ENCODE measurements at places on chromosomes 16 and 17.

GRCh38 chr16:86502856-86503748, 7.2 kb upstream of the FOXF1 start:
- DNase-seq = no peak
- no peak overlapping the region for H3K4me3 ChIP-seq
- peaks cover 100% of the 10 kb centered on the region for H3K27me3 ChIP-seq
- no peaks in the 10 kb centered on the region for H3K36me3 ChIP-seq

GRCh38 chr16:19691161-19691711, 26.8 kb downstream of the KNOP1 start:
- peaks cover 5% of the 10 kb centered on the region for H3K4me1 ChIP-seq
- no peak overlapping the region for H3K27ac ChIP-seq
- no peak overlapping the region for H3K4me3 ChIP-seq

DNA sequence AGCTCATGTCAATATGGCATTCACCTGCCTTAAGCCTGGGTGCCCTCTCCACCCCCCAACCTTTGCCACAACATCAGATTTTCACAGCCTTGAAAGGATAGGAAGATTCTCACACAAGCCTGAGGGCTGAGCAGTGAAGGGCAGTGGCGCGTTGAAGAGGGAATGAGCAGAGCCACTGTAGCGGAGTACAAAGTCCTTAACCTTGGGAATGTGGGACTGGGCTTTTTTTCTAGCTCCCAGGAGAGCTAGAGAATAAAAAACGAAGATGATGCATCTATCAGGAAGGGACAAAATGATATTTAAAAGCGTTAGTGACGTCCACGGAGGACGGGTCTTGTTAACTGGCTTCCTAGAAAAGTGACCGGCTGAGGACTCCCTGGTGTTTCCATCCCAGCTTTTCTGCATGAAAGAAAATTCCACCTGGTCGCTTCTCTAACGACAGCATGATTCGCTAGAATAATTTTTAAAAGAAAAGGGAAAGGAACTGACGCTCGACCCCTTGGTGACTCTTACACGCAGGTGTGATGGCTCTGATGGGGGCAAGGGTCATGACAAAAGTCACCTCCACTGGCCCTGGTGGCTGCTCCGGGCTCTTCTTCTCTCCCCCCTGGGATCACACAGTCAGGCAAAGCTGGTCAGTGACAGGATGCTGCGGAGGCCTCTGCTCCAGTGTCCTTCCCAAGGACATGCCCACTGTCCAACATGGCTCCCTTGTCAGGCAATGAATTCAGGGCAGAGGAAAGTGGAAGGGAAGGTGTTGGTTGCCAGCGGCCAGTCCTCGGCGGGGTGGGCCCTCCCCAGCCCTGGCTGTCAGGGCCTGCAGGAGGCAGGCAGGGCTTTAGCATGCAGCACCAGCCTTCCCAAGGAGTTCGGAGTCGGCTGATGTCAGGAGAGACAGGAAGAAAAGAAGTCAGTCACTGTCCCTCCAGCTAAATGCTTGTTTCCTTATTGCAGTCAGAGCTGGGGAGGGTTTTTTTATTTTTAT, 58.4 kb upstream of the IRX3 start:
- H3K36me3 ChIP-seq = no peaks in the 10 kb centered on the region
- H3K4me1 ChIP-seq = peaks cover 11% of the 10 kb centered on the region

GRCh38 chr17:78598013-78598471, 20.8 kb upstream of the DNAH17 start:
- peaks cover 3% of the 10 kb centered on the region for H3K4me1 ChIP-seq
- no peaks in the 10 kb centered on the region for H3K36me3 ChIP-seq
- no peak for DNase-seq
- no peak overlapping the region for H3K27ac ChIP-seq
- H3K27me3 ChIP-seq = no peaks in the 10 kb centered on the region

DNA sequence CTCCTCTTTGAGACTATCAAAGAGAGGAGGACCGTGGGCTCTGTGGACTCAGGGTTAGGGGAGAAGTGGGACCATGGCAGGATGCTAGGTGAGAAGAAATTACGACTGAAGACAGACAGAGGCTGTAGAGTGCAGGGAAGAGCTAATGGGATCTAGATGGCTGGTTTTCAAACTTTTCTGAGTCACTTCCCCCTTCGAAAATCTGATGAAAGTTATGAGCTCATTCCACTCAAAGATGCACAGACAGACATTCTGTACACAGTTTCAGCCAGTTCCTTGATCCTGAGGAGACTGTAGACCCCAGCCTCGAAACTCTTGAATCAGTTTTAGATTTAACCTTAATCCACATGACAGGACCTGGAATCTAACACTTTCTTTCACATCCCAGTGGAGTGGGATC, 40.7 kb downstream of the RGS9 start:
- peaks cover 8% of the 10 kb centered on the region for H3K4me1 ChIP-seq
- no peak overlapping the region for H3K27ac ChIP-seq
- no peaks in the 10 kb centered on the region for H3K27me3 ChIP-seq
- DNase-seq = no peak

DNA sequence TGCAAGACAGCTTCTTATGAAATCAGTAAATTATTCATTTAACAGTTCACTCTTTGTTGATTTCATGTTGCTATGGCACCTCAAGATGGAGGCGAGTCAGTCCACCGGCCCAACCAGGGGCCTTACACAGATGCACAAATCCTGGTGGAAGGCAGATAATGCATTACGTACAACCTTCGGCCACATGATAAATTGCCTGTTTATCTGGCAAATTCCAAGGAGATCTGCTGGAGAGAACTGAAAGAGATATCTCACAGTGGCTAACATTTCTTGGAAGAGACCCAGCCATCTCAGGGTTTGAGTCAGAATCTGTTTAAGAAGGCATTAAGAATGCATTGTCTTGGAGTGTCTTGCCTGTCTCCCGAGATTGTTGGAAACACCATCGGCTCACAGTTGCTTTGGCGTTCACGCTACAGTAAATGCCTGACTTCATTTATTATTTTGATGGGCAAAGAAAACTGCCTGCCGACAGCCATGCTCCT, 225.6 kb downstream of the MSI2 start:
- no peaks in the 10 kb centered on the region for H3K36me3 ChIP-seq
- DNase-seq = no peak
- H3K27me3 ChIP-seq = no peaks in the 10 kb centered on the region
- H3K27ac ChIP-seq = no peak overlapping the region
- H3K4me1 ChIP-seq = peaks cover 11% of the 10 kb centered on the region

- H3K36me3 ChIP-seq = no peaks in the 10 kb centered on the region
- H3K27me3 ChIP-seq = peaks cover 10% of the 10 kb centered on the region
- H3K27ac ChIP-seq = no peak overlapping the region
- peaks cover 5% of the 10 kb centered on the region for H3K4me1 ChIP-seq
- H3K4me3 ChIP-seq = no peak overlapping the region
- no peak for DNase-seq
These were observed 1.5 kb upstream of the PPP1R1B start for GRCh38 chr17:39625198-39625785.

DNA sequence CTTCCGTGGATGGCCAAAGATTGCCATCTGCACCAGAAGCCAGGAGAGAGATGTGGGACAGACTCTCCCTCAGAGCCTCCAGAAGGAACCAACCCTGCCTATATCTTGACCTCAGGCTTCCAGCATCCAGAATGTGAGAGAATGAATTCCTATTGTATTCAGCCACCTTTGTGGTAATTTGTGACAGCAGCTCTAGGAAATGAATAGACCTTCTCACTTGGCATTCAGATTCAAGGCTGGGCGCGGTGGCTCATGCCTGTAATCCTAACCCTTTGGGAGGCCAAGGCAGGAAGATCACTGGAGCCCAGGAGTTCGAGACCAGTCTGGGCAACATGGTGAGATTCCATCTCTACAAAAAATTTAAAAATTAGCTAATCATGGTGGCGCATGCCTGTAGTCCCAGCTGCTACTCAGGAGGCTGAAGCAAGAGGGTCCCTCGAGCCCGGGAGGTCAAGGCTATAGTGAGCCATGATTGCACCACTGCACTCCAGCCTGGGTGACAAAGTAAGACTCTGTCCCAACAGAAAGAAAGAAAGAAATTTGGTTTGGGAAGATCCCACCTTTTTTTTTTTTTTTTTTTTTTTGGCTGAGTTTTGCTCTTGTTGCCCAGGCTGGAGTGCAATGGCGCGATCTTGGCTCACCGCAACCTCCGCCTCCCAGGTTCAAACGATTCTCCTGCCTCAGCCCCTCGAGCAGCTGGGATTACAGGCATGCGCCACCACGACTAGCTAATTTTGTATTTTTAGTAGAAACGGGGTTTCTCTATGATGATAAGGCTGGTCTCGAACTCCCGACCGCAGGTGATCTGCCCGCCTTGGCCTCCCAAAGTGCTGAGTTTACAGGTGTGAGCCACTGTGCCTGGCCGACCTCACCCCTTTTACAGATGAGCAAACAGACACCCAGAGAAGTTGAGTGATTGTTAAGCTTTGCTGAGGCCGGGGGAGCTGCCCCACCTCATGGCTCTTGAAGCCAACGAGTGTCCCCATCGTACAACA, 4.3 kb upstream of the CPSF4L start:
- H3K27ac ChIP-seq = no peak overlapping the region
- no peak for DNase-seq
- no peak overlapping the region for H3K4me3 ChIP-seq
- no peaks in the 10 kb centered on the region for H3K27me3 ChIP-seq

DNA sequence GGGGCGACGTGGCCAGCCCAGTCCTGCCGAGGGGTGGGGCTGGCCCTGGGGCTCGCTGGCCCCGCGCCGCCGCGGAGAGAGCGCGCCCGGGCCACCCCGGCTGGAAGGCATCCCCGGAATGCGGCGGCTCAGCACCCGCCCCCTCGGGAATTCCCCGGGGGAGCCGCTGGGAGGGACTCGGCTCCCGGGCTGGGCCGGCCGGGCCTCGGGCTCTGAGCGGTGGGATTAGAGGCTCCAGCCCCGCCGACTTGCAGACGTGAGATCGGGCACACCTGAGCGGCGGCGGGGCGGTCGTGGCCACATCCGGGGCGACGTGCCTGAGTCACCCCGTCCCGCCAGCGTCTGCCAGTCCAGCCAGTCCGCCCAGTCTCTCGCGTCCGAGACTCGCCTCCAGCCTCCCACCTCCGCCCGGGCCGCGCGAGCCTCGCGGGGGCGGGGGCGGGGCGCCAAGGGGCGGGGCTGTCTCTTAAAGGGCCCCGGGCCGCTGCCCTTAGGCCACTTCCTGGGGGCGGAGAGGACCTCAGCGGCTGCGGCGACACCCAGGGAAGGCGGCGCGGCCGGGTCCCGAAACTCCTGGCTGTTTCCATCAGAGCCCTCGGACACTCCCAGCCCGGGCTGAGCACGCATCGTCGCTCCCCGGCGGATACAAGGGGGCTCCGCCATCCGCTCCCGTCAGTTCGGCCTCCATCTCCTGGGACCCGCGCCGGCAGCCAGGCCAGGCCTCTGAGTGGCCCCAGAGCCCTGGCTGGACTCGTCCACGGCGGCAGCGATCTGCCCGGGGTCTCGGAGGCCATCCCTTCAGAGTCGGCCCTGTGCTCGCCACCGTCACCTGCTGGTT, at the start of gene KCTD11:
TSS of gene KCTD11 (plus strand) at position 498 of the 838 bp plus-strand sequence.
- H3K4me1 ChIP-seq = peaks cover 19% of the 10 kb centered on the region
- H3K4me3 ChIP-seq = peak within 1 kb of the TSS; percentile 81
- H3K27ac ChIP-seq = peak within 1 kb of the TSS; percentile 99
- H3K36me3 ChIP-seq = no peaks in the 10 kb centered on the region

DNA sequence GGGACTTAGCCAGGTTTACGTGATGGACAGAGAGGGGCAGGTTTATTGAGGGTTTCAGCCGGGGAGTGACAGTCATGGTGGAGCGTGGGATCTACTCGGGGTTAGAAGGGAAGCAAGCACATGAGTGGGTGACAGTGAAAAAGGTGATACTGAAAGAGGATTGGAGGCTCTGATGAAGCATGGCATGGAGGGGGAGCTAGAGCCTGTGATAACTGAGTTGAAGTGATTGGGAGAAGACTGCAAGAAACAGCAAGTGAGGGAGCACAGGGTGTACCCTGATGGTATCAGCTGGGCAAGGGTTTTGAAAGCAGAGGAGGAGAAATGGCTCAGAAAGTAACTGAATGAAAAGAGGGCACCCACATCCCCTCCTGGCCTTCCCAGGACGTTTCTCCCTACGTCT, 6.7 kb upstream of the KSR1 start:
- no peak overlapping the region for H3K4me3 ChIP-seq
- no peak overlapping the region for H3K27ac ChIP-seq
- H3K4me1 ChIP-seq = peaks cover 16% of the 10 kb centered on the region
- no peaks in the 10 kb centered on the region for H3K36me3 ChIP-seq
- H3K27me3 ChIP-seq = no peaks in the 10 kb centered on the region

DNA sequence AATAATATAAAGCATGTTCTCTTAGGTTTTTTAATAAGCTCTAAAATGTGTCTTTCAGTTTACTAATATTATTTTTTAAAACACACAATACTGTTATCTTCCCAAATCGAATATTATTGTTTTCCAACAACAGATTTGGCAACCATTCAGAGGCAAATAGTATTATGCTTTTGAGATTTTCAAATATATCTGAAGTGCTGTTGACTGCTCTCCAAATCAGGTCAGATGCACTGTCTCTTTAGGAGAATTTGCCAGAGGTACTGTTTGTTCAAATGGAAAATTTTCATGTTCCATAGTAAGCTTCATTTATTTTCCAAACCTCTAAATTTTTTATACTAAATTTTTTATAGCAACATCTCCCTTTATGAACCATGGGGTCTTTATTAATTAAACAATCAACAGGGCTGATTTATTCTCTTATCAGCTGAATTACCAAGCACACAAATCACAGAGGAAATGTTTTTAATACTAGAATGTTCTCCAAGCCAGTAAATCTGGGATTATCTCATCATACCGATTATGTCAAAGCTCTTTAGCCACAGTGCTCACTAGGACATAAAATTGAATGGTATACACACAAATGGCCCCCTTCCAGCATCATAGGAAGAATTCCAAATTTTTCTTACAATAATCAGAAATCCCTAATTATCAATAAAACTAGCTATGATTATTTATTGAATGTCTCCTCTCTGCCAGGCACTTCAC, 108.8 kb upstream of the HLF start:
- no peak overlapping the region for H3K27ac ChIP-seq
- H3K4me1 ChIP-seq = peaks cover 27% of the 10 kb centered on the region
- no peaks in the 10 kb centered on the region for H3K27me3 ChIP-seq
- no peaks in the 10 kb centered on the region for H3K36me3 ChIP-seq
- H3K4me3 ChIP-seq = no peak overlapping the region

GRCh38 chr16:81518439-81518757, 73.8 kb downstream of the CMIP start:
- no peak overlapping the region for H3K4me3 ChIP-seq
- peak overlapping the region; percentile 98 for H3K27ac ChIP-seq
- H3K36me3 ChIP-seq = peaks cover 28% of the 10 kb centered on the region
- no peak for DNase-seq
- H3K27me3 ChIP-seq = no peaks in the 10 kb centered on the region

DNA sequence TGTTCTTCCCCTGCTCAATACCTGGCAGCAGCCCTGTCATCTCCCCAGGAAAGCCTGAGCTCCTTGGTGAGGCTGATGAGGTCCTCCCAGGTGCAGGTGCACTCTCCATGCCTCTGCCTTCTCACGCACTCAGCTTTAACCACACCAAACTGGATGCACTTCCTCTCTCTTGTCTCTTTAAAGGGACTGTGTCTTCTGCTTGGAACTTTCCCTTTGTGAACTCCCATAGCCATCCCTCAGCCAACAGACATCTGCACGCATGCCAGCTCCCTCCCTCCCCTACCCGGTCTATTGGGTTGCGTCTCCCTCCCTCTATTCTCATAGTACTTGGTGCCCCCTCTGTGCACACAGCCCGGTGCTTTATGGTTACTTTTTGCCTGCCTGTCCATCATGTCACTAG, 231.2 kb downstream of the MSI2 start:
- no peaks in the 10 kb centered on the region for H3K27me3 ChIP-seq
- H3K4me1 ChIP-seq = no peaks in the 10 kb centered on the region
- H3K4me3 ChIP-seq = no peak overlapping the region
- no peaks in the 10 kb centered on the region for H3K36me3 ChIP-seq
- no peak for DNase-seq

GRCh38 chr17:78781104-78781892, 775 bp downstream of the CYTH1 start:
- H3K36me3 ChIP-seq = no peaks in the 10 kb centered on the region
- H3K27ac ChIP-seq = peak overlapping the region; percentile 55
- H3K4me1 ChIP-seq = peaks cover 10% of the 10 kb centered on the region
- no peaks in the 10 kb centered on the region for H3K27me3 ChIP-seq
- no peak for DNase-seq
